Hematopoietic multipotent progenitor cell (in vitro differentiated cells): ENCODE measurements at places on chromosomes 6 and 20.
A peak's percentile ranks its signal among the peaks of the same experiment; 100 is the strongest.

DNA sequence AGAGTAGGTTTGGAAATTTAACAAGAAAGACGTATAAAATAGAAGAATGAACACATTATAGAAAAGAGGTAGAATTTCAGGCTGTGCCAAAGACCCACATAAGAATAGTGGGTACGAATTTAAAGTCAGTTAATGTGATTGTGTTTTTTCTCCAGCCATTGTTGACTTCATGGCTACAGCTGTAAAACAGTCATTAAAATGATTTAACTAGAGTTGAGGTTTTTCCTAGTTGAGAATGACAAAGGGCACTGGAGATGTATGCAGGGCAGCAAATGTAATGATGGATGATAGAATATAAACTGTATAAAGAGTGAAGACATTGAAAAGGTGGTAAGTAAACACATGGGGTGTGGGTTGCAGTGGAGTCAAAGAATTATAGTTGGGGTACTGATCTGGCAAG lies 72.7 kb downstream of the LIN28B start:
- DNase-seq, result no peak

- DNase-seq, result no peak
These were observed 7.2 kb downstream of the ACTR5 start for GRCh38 chr20:38755324-38755910.

DNA sequence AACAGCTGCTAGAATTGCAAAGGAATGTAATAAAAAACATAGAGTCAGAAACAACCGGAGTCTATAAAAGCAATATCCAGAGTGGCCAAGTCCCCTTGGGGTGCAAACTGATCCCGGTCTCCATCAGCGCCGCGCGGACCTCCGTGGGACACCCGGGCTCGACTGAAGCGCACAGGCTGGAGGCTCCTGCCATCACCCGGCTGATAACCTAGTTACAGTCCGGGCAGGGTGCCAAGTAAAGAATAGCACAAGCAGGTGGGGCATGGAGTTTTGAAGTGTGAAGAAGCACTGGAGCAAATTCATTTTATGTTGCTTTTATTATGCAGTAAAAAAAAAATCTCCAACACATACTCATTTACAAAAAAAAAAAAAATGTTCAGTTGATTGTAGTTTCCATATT lies 205.1 kb upstream of the GMDS start:
- DNase-seq, result no peak

DNA sequence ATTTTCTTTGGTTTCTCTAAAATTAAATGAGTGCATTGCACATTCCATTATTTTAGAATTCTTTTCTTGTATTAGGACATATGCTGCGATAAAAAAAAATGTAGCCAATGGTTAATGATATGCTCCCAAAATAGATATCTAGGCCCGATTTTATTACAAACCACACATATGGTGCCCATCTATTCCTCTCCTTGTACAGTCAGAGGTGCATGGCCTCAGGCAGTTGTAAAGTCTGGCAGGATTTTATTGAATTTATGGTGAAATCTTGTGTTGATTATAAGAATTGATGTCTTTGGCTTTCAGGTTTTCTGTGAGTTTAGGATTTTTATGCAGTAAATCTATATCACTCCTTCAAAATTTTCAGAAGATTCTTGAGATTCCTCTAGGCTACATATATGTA lies 192.2 kb downstream of the RFPL4B start:
- no peak for DNase-seq

DNA sequence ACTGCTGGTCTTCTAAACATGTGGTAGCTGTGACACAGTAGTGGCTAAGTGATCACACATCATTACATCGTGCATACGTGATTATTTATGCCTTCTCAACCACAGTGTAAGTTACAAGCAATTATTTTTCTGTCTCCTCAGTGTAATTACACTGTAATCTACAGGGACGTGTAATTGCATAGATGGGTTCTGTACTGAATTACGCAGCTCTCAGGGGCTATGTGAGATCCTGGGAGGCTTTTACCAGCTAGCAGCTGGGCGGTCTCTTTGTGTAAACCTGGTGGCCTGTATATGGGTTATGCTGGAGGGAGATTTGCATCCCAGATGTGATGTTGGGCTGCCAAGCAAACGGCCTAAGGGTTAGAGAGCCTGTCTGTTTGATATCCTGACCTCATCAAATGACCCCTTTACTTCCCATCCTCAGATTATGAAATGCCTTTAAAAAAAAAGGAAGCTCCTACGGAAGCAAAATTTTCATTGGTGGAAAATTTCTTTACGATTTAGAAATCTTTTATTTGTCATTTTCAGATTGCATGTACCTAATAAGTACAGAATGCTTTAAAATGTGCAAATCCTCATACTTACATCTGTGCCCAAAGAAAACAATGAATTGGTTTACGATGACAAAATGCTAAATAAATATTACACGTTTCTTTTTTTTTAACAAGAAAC lies 402.8 kb upstream of the JAG1 start:
- DNase-seq, result no peak

DNA sequence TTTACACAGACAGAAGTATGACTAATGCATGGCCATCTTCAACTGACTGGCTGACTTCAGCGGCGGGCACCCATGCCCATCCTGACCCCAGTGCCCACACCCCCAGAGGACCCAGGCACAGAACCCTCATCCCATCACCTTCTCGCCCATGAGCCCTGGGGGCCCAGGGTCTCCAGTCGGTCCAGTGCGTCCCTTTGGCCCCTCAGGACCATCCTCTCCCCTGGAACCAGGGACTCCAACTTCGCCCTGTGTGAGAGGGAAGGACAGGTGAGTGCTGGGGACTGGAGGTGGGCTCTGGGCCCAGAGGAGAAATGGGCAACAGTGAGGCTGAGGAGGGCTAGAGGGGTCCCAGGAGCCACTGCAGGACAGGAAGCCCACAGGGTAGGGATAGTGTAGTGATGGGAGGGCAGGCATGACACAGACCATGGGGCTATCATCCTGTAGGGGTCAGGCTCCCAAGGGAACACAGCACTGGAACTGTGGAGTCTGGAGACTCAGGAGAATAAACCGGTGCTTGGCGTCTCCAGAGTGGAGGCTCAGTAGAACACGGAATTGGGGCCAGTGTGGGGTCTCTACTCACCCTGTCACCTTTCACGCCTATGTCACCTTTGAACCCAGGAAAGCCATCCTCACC lies 16.7 kb downstream of the COL11A2 start:
- no peak for DNase-seq

GRCh38 chr20:2920473-2920872 lies 47.2 kb downstream of the PTPRA start:
- no peak for DNase-seq

DNA sequence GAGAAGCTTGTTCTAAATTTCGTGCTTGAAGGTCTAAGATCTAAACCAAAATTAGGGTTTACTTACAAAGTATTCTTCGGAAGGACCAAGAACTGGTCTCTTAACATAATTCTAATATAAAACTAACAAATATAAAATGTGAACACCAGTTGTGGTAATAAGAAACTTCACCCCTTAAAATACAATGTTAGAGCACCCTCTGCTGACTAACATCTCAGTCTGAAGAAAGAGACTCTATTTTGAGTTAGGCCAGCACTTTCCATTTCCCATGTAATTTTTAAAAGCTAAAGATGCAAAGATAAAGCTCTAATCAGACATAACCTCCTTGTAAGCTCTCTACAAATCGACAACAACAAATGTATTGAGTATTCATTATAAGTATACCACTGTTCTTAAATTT lies 24.6 kb downstream of the ATG5 start:
- no peak for DNase-seq

DNA sequence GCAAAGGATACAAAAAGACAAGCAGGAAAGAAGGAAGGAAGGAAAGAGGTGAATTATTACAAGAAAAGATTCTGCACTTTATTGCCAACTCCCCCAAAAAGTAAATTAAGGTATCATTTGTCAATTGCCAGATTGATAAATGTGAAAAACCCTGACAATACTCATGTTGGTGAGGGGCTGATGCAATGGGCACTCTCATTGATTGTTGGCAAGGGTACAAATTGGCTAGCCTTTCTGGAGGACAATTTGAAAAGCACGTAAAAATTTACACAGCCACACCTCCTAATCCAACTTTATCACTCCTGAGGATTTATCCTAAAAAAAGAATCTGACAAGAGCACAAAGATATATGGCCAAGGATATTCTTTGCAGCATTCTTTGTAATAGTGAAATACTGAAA lies 47.7 kb downstream of the SCML4 start:
- DNase-seq, result no peak

DNA sequence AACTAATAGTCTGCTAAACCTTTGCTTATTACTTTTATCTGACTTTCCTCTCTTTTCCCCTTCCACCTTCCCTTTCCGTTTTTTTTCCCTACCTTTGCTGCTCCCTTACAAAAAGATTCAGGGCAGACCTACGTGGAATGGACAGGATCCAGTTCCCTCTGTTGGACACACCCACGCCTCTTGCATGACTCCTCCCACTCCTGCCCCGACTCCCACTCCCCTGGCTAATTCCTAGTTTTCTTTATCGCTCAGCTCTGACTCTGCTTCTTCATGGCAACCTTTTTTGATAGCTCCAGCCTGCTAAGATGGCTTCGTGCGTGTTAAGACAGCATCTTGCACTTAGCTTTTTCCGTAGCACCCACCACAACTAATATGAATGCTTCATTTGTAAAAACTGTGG lies 715.6 kb upstream of the NRSN1 start:
- no peak for DNase-seq

GRCh38 chr6:111724505-111724904 lies 118.8 kb upstream of the TRAF3IP2 start:
- DNase-seq, result peak; percentile 62

GRCh38 chr6:5398530-5398929 lies 137.2 kb downstream of the FARS2 start:
- no peak for DNase-seq

- peak; percentile 15 for DNase-seq
These were observed 34.2 kb downstream of the ARHGAP40 start for GRCh38 chr20:38635721-38636288.

DNA sequence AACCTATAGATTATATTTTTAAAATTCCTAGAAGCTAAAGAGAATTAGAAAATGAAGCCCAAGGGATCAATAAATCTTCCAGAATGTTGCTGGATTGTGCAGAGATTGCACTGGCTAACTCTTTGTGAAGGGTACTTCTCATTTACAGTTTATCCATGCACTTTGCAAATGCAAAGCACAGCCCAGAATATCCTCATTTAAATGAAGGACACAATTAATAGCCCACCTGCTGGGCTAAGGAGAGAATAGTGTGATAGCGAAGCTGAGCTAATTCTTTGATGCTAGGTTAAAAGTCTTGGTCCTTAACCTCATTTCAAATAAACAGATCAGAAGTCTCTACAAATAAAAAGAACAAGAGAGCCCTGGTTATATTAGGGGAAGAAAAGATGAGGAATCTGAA lies 72.5 kb downstream of the SMPDL3A start:
- no peak for DNase-seq

GRCh38 chr6:28081486-28081751 lies 1.1 kb downstream of the ZNF165 start:
- no peak for DNase-seq

DNA sequence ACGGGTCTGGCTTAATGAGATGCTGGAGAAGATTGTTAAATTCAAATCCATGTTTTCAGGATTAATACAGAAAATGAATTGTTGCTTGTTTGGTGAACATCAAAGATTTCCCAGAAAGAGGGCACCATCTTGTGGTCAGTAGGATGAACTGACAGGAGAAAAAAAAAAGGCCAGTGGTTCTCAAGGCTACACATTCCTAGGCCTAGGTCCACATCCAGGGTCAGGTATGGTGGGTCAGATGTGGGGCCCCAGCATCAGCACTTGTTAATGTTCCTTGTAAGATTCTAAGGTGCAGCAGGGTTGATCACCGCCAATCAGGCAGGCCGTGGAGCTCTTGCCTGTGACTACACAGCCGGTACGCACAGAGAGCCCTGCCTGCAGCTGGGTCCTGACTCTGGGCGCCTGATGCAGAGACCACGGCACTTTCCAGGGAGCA lies 34.0 kb upstream of the FOXO3 start:
- DNase-seq, result peak; percentile 53

- no peak for DNase-seq
These were observed 19.7 kb downstream of the RAB44 start for GRCh38 chr6:36717231-36717825.

DNA sequence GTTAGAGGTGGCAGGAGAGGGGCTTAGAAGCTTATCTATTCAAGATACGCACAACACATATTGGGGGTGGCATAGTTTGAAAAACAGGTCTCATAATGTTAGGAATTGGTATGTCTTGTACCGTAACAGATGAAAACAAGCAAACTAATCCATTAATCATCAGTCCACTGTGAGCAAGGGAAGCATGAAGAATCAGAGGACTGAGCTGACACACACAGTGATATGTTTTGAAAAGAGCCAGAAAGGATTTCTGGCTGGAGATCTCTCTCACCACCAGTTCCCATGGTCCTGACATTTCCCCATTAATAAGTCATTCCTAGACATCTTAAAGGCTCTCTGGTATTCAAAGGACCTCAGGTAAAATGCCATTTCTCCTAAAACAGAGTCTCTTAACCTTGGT lies 158.8 kb upstream of the PHACTR1 start:
- DNase-seq, result no peak

GRCh38 chr6:15061180-15061641 lies 184.7 kb upstream of the JARID2 start:
- no peak for DNase-seq

GRCh38 chr20:8642247-8642646 lies 426.6 kb upstream of the PLCB4 start:
- no peak for DNase-seq
